Fibroblast of skin of right biceps (primary cell): ENCODE measurements at places on chromosomes 4 and X.

GRCh38 chr4:150082241-150082640 is 4.0 kb downstream of the DCLK2 start:
- no peak for DNase-seq

- DNase-seq: no peak
These were observed 103.6 kb downstream of the HPGD start for GRCh38 chr4:174418640-174419212.

DNA sequence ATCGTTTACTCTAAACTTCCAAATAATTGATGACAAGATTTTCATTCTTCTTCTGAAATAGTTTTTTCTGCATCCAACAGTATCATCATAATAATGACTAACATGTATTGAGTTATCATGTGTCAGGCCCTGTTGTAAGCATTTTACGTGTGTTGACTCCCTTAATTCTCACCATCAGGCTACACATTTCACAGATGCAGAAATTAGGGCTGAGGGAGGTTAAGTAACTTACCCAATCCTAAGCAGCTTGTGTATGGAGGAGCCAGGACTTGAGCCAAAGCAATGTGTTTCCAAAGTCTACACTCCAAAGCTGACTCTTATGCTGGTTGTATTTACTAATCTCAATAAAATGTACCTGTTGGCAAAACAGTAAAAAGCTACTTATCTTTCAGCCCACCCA is 11.2 kb upstream of the KDR start:
- DNase-seq: no peak

DNA sequence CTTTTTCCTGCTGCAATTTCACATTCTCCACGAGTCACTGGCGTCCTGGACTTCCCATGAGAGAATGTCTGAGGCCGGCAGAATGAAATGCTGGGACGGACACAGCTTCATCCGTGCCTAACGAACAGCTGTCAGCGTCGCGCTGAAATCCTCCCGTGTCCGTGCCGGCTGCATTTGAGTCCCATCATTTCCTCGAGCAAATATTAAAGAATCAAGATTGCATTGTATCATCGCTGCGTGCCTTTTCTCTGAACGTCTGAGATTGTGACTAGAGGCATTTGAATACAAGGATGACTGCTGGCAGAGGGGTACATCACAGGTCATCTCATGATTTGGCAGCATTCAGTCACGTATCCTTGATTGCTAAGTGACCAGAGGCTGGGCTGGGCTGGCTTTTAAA is 279.9 kb downstream of the ASMT start:
- no peak for DNase-seq

DNA sequence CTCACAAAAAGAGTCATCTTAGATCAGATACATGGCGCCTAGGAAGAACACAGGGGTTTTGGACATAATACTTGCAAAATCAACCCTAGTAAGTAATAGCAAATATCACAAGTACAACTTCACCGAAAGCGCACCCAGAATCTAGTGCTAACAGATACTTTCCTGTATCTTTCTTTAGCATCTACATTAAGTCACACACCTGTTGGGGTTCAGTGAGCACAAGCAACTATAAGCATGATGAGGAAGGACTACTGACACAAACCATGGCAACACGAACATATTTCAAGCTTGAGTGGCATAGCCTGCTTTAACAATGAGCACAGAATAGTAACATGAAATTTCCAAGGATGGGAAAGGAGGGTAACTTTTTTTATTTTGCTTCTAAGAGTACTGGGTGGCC is 116.1 kb downstream of the GPC3 start:
- no peak for DNase-seq

DNA sequence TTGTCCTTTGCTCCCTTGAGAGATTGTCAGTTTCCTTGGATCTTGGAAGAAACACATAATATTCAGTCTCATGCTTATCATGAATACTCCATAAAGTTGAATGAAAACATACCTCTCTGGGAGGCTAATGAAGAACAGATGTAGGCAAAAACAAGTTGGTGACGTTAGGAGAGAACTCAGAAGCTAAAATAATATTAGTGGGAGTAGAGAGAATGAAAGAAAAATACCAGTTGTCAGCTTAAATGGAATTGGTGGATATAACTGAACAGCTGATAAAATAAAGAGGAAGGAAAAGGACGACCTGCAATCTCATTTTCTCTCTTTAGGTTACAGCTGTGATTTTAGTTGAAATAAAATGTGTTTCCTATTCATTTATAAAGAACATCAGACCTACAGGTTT is 124.8 kb downstream of the SNCA start:
- peak; percentile 68 for DNase-seq

GRCh38 chr4:87081826-87082225 is 138.6 kb downstream of the KLHL8 start:
- DNase-seq: no peak

DNA sequence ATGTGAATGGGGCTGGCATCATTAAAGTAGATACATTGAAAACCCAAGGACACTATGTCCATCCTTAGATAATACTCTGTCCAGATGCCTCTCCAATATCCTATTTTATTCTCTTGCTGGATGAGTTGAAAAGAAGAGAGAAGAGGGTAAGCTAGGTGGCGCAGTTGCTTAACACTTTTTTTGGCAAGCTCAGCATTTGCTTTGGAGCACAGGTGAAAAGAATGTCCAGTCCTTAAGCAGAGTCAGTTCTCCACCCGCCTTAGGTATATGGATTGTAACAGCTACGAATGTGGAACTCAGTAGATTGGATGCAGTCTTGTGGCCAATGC is 208.4 kb downstream of the NWD2 start:
- peak; percentile 53 for DNase-seq

GRCh38 chr4:147916351-147916750 is 184.5 kb downstream of the ARHGAP10 start:
- no peak for DNase-seq
